CD4-positive, alpha-beta T cell treated with Interleukin-15 for 1 hour (primary cell): ENCODE measurements at places on chromosomes 2 and 18.

GRCh38 chr2:10317646-10318045 is 14.9 kb downstream of the HPCAL1 start:
- DNase-seq = no peak

GRCh38 chr18:12656938-12657683 is 796 bp downstream of the SPIRE1 start:
- no peak for DNase-seq

DNA sequence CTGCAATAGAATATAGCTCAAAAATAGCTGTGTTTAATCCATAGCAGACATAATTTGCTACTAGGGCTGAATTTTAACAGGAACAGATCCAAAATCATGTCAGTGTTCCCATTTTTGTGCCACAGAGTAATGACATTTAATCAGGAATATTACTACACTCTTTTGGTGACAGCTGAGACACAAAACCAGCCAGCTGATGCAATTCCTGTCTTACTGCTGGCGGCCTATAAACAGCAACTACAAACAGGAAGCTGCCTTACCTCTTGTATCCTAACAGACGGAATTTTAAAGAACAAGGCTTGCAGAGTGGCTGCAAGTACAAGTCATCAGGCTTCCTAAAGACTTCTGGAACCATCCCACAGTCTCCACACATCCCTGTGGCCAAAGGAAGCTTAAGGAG is 218.1 kb downstream of the ZNF521 start:
- no peak for DNase-seq

GRCh38 chr2:17626986-17627385 is 86.5 kb downstream of the VSNL1 start:
- DNase-seq = no peak

DNA sequence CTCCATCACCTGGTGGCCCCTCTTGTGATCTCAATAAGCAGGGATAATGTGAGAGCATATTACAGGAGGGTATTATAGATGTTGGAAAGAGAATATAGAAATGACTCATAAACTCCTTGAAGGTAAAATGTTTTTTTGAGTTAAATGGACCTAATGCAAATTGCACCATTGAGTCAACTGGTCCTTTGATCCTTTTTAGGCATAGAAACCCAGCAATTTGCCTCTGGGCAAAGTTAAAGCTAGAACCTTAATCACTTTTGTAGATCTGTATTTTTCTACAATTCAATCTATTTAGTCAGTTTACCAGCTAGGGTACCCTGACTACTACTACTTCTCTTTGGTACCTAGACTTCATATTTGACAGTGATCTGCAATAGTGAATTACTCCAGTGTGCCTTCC is 71.8 kb upstream of the RNF152 start:
- DNase-seq = no peak

DNA sequence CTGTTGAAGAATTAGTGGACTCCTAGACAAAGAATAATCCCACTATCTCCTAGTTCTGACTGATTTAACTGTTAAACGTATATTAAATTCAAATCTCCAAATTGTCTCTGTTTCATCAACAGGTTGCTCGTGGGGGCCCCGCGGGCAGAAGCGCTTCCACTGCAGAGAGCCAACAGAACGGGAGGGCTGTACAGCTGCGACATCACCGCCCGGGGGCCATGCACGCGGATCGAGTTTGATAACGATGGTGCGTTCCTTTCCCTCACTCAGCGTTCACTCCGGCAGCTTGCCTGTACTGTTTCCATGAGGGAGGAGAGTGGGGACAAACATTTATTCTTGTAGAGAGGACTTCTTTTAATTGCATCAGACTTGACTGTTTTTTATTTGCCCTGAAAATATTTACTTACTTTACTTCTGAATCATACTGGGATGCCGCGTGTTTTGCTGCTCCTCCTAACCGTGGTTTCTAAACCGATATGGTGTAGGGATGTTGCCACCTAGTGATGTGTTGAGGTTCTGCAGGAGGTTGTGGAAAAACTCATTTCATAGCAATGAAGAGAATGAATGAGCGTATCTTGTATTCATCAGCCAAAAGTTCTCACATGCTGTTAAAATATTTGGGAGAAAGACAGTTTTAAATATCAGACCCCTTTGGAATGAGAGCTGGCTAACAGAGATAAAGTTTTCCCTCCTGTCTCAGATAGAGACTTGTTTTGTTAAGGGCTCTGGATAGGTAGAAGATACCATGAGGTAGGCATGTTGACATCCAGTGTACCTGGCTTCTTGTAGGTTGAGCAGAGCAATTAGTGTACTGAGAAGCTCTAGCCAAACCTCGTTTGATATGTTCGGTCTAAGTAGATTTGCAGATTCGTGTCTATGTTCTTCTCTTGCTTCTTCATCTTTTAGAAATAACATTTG is 38.3 kb downstream of the ITGA6 start:
- peak; percentile 59 for DNase-seq

DNA sequence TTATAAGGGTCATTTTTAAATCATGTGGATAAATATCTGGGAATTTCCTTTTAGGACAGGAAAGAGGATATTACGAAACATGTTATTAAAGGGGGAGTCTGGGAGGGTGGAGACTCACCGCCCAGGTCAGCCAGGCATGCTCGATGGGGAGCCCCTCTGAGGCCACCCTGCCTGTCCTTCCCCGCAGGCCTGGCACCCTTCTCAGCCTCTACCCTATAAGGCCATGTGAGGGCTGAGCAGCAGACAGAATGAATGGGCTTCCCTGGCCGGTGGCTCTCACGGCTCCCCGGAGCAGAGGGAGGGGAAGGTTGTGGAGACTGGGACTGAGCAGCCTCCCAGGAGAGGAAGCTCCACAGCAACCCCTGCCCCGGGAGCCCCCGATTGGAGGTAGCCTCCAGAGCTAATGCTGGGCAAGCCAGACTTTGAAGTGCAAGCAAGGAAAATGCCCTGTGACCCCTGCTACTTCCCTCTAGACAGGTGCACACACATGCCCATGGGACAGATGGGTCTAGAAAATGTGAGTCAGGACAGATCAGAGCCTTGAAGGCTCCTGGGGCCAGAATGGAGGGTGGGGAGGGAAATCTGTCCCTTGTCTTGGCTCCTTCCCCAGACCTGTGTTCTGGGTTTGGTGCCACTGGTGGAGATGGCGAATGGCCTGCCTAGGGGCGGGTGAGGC is 13.2 kb upstream of the ARMC9 start:
- no peak for DNase-seq

GRCh38 chr2:241218131-241219029 is 29.9 kb downstream of the ANO7 start:
- DNase-seq = peak; percentile 42

GRCh38 chr2:50611351-50611871 is 420.5 kb downstream of the NRXN1 start:
- no peak for DNase-seq

DNA sequence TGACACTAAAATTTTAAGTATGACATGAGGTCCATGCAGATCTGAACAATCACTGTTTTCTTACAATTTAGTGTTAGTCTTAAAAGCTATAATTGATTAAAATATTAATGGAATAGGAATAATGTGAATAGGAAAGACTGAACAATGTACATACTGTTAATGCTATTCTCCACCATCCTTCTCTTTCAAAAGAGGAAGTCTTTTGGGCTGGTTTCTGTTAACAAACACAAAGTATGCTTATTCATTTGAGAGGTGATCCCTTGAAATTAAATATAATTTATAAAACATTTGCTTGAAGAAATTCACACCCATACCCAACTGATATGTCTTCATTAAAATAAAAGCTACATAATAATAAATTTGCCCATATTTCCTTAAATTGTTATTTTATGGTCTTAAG is 2.3 kb downstream of the STPG4 start:
- no peak for DNase-seq

GRCh38 chr2:127085317-127085681 is 21.7 kb downstream of the BIN1 start:
- DNase-seq = peak; percentile 34

- DNase-seq = no peak
Measured at GRCh38 chr2:45845566-45845965, 194.1 kb downstream of the PRKCE start.

DNA sequence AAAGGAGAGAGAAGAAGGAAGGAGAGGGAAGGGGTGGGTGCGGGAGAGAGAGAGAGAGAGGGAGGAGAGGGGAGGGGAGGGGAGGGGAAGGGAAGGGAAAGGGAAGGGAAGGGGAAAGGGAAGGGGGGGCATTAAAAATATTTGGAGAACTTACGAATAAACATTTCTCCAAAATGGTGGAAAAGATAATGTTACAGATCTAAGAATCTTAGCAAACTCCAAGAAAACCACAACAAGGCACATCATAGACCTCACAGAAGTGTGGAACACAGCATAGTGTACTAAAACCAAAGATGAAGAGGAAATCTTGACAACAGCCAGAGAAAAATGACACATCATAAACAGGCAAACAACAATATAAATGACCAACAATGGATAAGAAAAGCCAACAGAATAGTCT is 83.1 kb downstream of the CRACDL start:
- DNase-seq = no peak

GRCh38 chr2:133674433-133675331 is 106.4 kb upstream of the NCKAP5 start:
- no peak for DNase-seq

GRCh38 chr2:2270808-2271415 is 60.2 kb downstream of the MYT1L start:
- no peak for DNase-seq

- DNase-seq = no peak
Measured at GRCh38 chr2:174233771-174234275, 14.5 kb downstream of the OLA1 start.

- no peak for DNase-seq
Measured at GRCh38 chr2:112339986-112340385, 64.6 kb downstream of the ZC3H6 start.

- DNase-seq = no peak
Measured at GRCh38 chr2:195863564-195863963, 205.1 kb downstream of the DNAH7 start.

DNA sequence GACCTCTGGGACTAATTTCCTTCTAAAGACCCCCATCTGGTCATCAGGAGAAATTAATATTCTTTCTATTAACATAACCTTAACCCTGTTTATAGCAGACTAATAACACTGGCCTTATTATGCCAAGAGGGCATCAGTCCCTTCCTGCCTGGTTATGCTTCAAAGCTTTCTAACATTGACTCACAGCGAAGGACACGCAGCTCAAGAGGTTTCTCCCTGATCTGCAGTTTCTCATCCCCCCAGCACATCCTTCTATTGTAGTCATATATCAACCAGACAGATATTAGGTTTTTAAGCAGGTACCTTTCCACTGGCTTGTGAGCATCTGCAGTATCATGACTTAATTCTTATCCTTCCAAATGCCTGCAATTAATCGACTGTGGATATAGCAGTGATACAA is 100.0 kb upstream of the CXCR4 start:
- DNase-seq = no peak

DNA sequence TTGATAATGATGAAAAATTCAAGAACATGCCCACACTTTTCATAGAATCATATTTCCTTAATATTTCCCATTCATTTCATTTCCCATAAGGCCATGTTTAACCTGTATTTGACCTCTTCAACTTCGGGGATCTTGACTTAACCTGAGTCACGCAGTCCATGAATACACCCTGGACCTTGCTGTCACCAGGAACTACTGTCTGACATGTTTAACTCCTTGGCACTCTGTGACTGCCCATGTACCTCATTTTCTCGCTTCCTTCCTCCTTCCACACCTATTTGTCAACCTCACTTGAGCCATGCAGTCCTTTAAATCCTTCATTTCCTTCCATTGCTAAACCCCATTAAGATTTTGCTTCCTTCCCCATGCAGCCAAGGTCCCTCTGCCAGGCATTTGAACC is 16.3 kb downstream of the ABCB11 start:
- DNase-seq = no peak

DNA sequence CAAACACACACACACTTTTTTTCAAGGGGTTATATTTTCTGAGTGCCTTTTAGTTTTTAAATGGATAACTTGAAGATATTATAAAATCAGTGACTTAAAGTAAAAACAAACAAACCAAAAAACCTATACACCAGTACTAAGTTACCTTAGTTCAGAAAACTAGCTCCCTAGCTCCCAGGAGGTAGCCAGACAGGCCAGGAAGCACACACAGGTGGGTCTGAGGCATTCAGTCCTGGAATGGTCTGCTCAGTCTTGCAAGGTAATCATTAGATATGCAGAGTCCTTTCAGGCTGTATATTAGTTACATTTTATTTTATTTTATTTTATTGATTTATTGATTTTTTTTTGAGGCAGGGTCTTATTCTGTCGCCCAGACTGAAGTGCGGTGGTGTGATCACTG is 10.7 kb upstream of the DYNC2LI1 start:
- no peak for DNase-seq

DNA sequence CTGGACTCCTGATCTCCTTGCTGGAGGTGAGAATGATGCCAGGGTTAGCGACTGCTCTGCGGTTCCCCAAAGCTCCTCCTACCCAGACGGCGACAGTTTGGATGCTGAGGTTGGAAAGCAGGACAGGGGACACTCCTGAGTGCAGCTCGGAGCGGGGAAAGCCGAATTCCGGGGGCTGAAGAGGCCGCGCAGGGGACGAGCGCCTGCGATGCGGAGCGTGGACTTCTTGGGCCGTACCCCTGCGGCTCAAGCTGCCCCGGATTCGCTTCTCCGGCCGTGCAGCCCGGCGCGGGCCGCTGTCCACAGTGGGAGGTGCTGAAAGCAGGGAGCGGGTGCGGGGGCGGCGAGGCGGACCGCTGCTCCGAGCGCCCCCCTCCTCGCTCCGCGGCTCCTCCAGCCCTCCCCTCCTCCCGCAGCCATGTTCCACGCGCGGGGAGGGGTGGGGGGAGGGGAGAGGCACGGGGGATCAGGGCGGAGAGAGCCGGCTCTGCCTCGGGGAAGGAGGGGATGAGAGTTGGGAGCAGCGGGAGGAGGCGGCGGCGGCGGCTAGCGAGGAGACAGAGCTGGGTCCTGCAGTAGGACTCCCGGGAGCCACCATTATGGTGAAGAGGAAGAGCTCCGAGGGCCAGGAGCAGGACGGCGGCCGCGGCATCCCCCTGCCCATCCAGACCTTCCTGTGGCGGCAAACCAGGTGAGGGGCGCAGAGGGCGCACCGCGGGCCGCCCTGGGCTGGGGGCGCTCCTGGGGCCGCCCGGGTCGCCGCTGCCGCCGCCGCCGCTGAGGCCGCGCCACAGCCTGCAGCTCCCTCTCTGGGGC is at the start of gene UNC80:
Gene UNC80, plus strand, starts transcription at position 359 of the 816 bp plus-strand sequence. Its CDS starts 241 bp downstream, at position 600.
- no peak for DNase-seq

- no peak for DNase-seq
Measured at GRCh38 chr2:113038291-113038690, 14.4 kb downstream of the IL36B start.

DNA sequence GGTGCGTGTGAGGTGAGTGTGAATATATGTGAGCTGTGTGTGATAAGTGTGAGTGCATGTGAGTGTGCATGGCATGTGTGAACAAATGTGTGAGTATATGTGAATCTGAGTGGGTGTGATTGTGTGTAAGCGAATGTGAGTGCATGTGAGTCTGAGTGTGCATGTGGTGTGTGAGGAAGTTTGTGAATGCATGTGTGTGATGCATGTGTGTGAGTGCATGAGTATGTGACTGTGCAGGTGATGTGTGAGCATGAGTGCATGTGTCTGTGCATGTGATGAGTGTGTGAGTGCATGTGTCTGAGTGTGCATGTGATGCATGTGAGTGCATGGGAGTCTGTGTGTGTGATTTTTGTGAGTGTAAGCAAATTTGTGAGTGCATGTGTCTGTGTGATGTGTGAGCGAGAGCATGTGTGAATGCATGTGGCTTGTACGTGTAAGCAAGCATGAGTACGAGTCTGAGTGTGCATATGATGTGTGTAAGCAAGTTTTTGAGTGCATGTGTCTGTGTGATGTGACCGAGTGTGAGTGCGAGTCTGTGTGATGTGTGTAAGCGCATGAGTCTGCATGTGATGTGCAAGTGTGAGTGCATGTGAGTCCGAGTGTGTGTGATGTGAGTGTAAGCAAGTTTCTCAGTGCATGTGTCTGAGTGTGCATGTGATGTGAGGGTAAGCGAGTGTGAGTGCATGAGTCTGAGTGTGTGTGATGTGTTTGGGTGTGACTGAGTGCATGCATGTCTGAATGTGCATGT is 43.3 kb downstream of the COPS8 start:
- no peak for DNase-seq
